ENCODE measurements at places on chromosomes 16 and 17. TPM values are rescaled to one million over a fixed set of nuclear protein-coding genes. Genes with fewer than 3 reads are reported as not detected.

DNA sequence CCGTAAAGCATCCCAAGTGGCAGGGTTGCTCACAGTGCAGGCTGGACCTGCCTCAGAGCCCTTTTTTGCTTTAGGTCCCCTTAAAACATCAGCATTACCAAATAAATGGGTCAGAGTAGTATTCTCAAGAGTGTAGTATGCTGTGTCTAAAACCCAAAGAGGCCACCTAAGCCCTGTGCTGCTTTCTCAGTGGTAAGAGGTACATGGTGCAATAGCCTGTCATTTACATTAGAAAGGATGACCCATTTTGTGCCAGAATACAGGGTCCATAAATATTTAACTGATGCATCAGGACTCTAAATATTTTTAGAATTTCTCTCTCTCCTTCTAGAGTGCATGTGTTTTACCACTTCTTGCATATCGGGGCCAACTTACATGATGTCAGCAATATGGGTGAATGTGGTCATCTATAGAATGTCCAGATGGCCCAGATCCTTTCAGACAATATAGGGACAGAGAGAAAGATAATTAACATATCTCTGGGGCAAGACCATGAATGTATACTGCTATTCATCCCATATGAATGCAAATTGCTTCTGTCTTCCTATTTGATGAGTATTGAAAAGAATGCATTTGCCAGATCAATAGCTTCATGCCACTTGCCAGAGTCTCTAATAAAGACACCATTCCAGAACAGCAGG, 329.2 kb downstream of the PMP22 start:
- no peak for DNase-seq

GRCh38 chr17:28857905-28858800, 3.3 kb downstream of the ERAL1 start:
- no peak for DNase-seq

DNA sequence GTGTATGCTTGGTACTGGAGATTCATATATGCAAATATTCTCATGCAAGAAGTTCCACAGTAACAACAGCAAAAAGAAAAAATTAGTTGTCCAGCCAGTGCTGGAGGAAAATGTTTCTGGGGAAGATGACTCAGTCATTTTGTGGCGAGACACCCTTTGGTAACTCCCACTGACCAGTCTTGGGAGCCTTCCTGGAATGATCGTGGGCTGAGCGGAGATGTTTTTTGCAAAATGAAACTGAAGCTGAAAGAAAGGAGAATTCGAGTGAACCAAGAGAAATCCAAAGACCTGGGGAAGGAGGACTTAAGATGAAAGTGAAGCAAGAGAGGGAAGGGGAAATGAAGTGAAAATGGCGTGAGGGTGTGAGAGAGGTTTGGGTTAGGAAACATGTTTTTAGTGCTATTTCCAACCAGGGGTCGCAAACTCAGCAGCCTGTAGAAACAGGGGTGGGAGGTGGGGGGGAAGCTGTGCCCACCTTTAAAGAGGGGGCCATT, 5.2 kb downstream of the ITPRIPL2 start:
- DNase-seq = no peak

DNA sequence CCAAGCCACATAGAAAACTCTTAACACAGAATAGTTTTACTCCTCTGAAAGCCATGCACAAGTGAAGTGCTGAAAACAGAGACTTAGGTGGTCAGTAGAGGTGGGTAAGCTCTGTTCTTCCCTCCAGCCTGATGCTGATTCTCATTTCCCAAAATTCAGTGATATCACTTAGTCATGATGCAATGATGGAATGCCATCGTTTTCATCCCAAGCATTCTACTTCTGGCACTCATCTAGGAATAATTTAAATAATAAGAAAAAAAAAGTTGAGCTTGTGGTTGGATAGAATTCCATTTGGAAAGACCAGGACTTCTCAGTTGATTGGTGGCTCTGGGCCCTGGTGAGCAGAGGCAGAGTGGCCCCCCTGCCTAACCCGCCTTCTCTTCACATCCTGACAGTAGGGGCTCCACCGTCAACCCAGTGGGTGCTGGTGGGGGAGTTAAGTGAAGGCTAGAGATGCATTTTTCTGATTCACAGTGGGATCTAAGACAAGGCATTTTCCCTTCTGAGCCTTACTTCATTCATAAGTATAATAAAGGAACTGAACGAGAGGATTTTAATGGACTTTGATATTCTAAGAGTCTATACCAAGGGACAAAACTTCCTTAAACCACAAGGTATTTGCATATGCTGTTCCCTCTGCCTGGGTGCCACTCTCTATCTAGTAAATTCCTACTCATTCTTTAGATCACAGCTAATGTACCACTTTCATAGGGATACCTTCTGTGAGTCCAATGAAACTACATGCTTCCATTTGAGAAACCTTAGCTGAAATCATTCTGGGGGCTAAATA, 310.3 kb upstream of the DYNLRB2 start:
- DNase-seq = no peak

GRCh38 chr17:57672971-57673370, 72.1 kb downstream of the CCDC182 start:
- DNase-seq = no peak

DNA sequence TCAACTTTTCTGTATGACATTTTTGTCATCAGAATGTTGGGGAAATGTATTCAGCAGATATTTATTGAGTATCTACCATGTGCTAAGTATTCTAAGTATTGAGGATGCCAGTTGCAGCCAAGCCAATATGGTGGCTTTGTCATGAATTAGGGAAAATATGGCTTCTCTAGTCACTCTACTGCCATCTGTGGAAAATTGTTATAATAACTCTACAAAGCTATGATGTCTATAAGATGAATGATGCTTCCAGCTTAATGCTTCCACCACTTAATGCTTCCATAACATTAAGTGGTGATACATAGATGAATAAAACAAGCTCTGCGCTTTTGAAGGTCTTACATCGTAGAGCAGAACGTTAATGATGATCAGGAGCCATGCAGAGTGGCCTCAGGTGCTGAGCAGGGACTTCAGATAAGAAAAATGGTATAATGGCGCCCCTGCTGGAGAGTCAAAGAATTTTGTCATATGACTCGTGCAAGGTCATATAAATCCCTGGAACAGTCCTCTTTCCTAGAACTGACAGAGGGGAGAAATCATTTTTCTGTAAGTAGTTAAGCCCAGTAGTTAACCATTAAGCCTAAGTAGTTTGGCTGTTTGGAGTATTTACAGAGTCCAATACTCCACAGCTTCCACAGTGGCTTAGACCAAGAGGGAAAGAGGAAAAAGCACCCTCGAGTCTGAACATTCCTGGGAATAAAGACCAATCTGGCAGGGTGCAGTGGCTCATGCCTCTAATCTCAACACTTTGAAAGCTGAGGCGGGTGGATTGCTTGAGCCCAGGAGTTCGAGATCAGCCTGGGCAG, 2.7 kb upstream of the TMIGD1 start:
- DNase-seq = peak; percentile 43

- peak; percentile 68 for DNase-seq
These were observed at the start of gene FAM20A for GRCh38 chr17:68600931-68601564. Gene FAM20A (minus strand): TSS chr17:68601367. CDS start chr17:68600666, 701 bp downstream.

Gene ABCA8
- 2.3 TPM for polyA plus RNA-seq

DNA sequence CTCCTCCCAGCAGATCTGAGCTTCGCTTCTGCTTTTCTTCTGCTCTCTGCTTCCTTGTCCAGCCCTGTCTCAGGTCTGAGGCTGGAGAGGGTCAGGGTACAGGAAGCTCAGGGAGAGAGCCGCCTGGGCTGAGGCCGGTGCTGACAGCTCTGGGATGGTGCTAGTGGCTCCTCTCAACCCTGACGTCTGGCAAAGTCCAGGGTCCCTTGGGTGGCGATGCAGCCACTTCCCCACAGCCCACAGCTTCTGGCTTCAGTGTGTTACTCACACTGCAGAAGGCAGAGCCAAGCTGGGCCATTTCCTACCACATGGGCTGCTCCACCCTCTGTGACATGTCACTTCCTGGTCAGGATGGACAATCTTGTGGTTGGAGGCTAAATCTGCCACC, at the start of gene CD300C:
Gene CD300C (minus strand): TSS at position 273 of the 388 bp plus-strand sequence. CDS start 333 bp downstream, outside the sequence.
- no peak for DNase-seq

Gene PIPOX
- polyA plus RNA-seq = 0.31 TPM

DNA sequence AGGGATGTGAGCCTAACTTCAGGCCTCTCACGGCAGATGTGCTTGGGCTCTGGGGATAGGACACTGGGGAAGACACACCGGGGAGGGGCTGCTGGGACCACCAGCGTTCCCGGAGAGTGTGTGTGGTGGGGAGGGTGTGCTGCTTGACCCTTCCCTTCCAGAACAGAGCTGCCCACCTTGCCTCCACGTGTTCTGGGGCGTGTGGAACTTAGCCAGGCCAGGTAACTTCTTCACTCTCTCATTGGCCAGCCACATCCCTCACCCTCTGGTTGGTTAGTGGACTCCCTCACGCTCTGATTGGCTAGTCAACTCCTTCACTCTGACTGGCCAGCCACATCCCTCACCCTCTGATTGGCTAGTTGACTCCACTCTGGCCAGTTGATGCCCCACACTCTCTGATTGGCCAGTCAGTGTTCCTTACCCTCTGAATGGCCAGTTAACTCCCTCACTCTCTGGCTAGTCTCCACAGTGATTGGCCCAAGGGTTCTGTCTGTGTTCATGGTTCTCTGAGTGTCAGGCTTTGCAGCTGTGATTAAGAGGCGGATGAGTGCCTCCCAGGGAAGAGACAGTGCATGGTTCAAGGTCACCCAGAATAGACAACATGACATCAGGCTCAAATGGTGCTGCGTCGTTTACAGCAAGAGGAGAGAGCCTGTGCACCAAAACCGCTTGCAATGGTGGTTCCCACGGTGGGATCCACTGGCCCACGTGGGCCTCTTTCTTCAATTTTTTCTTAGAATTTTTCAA, 10.0 kb downstream of the TMEM235 start:
- peak; percentile 79 for DNase-seq

- DNase-seq = no peak
These were observed 14.6 kb upstream of the CSNK1D start for GRCh38 chr17:82287868-82288801.

Gene SLC13A2
- polyA plus RNA-seq = not detected

- peak; percentile 94 for DNase-seq
These were observed at the start of gene GNAO1 for GRCh38 chr16:56191156-56191815. Gene GNAO1 (plus strand): TSS chr16:56191489. CDS start chr16:56192236, 747 bp downstream.

DNA sequence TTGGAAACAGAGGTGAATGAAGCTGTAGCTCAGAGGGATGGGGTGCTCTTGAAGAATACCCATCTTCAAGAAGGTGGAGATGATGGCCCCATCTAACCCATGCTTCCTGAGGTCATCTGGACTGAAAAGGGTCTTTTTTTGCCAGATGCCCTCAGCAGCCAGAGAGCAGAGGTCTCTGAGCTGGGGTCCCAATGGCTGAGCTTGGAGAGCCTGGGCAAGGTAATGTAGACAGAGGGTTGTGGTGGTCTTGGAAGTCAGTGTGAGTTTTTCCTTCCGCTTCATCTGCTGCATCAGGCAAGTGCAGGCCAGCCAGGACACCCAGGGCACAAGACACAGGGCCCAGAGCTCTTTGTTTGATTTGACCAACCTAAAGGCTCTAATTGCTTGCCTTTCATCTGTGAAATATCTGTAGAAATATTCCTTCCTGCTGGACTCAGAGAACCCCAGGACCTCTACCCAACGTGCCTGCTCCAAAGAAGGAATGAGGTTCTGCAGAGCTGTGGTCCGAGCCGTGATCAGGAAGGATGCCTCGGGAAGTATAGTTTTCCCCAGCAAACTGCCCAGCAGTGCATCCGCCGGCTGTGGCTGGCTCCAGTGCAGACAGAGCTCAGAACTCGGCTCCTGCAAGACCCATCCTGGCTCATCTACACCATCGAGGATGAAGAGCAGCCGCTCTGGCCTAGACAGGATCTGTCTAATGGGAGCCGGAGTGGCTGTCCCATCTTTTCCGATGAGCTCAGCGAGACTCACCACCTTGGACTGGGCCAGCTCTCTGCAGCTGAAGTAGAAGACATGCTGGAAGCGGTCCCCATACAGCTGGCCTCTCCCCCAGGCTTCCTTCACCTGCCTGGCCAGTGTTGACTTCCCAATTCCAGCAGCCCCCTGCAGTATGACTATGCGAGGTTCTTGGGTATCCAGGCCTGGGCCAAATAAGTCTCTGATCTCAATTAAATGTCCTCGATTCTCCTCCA, 25.2 kb downstream of the NLRP1 start:
- DNase-seq = no peak

DNA sequence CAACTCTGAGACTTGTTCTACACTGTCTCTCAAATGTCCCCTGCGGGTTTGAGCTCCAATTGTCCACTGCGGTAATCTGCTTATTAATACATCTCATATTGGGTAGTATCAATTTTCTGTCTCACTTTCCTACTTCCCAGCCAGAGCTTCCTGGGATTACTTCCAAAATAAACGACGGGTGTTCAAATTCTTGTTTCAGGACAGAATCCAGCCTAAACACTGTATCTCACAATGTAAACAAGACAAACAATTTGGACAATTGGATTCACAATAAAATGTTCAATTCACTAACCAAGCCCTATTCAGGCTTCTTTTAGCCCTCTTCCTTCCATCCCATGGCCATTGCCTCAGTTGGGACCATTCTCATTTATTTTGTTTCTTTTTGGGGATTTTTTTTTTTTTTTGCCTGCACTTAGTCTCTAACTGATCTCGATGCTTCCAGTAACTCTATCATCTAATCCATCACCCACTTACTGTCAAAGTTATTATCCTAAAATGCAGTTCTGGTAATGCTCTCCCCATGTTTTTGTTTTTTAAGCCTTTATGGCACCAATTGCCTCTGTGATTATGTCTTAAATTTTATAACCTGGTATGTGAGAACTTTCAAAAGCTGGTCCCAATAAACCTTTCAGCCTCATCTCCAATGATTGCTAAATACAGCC, 2.0 kb upstream of the VAT1L start:
- DNase-seq = no peak

- DNase-seq = no peak
These were observed 27.1 kb downstream of the HOXB1 start for GRCh38 chr17:48503747-48504146.

DNA sequence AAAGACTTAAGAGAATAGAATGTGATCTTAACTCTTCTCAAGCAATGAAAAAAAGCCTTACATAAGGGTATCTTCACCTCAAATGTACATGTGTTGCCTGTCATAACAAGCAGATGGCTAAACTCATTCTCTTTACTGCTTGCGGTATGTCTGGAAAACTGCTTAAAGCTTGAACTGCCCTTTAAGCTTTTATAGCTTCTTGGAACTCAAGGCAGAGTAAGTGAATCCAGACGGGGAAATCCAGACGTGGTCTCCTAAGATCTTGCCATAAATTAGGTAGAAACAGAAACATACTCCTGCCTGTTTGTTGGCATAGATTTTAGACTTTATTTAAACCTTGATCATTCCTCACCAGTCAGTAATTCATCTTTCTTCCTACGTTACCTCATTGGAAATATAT, 19.6 kb downstream of the CLUAP1 start:
- DNase-seq = no peak

DNA sequence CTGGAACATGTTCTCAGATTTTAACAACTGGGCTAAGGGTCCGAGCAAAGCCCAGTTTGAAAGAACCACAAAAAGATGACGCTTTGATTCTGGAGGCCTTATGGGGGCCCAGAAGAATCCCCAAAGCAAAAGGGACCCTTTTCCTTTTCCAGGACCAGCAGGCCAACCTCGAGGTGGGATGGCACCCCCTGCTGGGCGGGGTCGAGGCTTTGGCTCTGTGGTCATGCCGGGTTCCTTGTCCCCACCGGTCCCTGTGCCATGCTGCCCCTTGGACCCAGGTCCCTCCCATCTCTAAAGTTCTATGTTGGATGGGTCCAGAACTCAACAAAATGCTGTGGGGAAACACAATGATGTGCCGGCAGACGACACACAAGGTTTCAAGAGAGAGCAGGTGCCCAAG, 30.9 kb downstream of the TMEM204 start:
- peak; percentile 59 for DNase-seq

GRCh38 chr16:68839831-68840230, 3.5 kb upstream of the TANGO6 start:
- DNase-seq = no peak
